ENCODE measurements at places on chromosomes 12 and 14.

DNA sequence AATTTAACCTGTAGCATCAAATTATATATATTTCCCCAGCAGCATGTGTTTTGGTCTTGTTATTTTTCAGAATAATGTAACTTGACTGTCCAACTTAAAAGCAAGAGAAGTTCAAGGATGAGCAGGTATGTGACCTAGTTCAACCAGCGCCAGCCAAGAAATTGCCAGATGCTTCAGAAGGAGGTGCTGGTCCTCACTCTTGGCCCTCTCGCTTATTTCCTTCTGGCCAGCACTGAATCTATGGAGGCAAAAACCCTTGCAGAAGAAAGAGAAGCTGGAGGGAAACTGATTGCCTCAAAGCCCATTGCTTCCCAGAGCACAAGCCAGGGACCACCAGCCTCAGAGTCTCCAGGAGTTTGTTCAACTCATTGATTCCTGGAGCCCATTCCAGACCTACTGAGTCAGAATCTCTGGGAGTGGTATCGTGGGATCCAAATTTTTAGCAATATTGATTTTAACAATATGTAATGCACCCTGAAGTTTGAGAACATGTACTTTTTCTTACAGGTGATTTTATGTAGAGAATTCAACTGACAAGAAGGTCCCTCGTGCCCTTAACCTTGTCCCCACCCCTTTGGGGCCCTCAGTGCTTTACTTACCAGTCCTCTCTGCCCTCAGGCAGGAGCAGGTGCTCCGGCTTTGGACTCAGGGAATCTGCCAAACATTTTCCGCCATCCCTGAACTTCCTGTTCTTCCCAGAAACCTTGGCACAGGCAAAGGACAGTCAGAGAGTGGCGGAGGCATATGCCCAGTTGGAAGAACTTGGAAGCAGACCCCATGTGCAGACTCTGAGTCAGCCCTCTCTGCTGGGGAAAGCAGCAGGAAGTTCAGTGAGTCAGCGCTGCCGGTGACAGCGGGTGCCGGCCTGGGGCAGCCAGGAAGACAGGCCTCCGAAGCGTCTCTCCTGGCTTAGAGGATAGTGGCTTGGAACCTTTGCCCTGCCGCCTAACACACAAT, 10.4 kb downstream of the BEST3 start:
- no peak for DNase-seq

DNA sequence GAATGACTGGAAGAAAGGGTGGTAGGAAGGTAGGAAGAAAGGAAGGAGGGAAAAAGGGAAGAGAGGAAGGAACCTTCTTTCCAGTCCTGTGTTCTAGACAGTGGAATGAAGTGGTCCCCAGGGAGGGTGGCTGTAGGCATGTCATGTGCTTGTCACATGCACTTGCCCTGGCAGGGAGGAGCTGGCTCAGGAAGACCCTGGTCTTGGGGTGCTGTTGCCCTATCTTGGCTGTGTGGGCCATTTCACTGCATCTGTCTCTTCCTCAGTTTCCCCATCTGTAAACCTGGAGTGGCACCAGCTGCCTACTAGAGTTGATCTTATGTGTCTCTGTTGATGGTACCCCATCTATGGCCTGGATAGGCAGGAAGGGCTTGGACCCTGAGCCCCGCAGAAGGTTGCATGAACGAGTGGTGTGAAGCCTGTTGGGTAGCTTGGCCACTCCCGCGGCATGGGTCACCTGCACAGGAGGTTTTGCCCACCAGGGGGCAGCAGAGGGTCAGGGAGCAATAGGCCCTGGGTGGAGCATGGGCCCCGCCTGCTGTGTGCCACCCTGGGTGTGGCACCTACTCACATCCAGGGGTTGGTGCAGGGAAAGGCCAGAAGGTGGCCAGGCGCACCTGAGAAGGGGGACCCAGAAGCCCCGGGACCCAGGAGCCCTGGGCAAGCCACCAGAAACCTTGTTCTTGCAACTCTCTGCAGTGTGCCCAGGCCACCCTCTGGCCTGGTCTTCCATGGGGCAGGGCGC, 25.1 kb downstream of the MEG3 start:
- DNase-seq: no peak

- no peak for DNase-seq
Observed at GRCh38 chr14:71481021-71481654, 451.1 kb upstream of the RGS6 start.

- no peak for DNase-seq
Observed at GRCh38 chr12:53046655-53047220, 3.1 kb upstream of the TNS2 start.

DNA sequence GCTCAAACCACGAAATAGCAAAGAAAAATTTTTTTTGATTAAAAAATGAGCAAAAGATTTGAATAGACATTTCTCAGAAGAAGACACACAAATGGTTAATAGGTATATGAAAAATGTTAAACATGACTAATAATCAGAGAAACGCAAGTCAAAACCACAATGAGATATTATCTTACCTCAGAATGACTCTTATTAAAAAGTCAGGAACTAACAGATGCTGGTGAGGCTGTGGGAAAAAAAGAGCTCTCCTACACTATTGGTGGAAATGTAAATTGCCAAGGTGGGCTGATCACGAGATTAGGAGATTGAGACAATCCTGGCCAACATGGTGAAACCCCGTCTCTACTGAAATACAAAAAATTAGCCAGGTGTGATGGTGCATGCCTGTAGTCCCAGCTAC, 315.5 kb upstream of the FLRT2 start:
- no peak for DNase-seq

DNA sequence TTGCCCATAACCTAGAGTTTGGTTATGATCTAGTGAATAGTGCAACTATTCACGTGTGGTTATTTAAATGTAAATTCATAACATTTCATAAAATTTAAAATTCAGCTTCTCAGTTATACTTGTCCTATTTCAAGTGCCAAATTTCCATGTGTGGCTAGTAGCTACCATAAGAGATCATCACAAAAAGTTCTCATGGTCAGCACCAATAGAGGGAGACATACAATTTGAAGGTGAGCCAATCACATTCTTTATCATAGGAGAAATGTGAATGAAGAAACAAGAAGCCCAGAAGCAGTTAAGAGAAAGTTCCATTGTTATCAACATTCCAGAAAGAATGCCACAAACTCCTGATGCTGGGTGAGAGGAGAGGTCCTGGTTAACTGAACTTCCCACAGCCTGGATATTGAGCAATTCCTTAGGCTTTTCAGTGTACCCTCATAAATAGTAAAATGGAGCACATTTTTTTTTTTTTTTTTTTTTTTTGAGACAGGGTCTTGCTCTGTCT, 892.9 kb upstream of the USP15 start:
- no peak for DNase-seq

DNA sequence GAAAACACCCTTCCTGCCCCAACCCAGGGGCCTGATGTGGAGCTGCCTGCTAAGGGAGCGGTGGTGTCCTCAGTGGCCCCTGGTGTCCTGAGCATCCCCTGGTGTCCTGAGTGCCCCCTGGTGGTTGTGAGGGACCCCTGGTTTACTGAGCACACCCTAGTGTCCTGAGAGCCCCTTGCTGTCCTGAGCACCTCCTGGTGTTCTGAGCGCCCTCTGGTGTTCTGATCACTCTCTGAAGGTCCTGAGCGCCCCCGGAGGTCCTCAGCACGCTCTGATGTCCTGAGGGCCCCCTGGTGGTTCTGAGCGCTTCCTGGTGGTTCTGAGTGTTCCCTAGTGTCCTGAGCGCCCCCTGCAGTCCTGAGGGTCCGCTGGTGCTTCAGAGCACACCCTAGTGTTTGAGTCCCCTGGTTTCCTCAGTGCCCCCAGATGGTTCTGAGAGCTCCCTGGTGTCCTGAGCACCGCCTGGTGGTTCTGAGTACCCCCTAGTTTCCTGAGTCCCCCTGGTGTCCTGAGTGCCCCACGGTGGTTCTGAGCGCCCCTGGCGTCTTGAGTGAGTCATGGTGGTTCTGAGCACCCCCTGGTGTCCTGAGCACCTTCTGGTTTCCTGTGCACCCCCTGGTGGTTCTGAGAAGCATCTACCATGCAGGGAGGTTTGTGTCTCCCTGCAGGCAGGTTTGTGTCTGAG, 1004.2 kb downstream of the TMEM121 start:
- no peak for DNase-seq

DNA sequence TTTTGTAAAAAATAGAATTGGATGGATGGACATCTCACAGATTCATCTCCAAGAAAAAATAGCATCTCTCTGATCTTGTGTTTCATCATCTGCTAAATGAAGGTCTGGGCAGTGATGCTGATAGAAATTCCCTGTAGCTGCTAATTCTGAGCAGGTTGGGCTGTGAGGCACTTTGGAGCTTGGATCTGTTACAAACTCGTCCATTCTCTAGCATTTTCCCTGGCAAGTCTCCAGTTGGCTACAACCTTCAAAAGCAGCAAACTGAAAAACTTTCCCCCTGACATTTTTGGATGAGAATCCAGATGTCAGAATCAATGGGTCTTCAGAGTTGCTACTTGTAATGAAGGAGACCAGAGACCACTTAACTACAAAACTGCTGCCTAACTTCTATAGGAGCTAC, 72.7 kb downstream of the TPH2 start:
- DNase-seq: no peak

- no peak for DNase-seq
Observed at GRCh38 chr14:63960926-63961567, 108.2 kb downstream of the SYNE2 start.

DNA sequence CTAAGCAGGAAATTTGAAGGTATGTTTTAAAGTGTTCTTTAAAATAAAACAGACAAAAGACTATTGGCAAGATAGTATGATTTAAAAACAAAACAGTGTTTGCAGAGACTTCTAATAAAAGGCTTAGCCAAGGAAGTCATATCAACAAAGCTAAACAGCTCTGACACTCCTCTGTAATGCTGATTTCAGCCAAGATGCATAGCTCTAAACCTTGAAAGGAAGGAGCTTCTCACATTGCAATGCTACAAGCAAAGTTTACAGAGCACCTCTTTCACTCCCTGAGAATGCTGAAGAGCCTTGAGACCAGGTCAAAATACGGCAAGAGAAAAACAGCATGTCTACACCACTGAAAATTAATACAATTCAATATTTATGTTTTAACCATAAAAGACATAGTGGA, 51.8 kb downstream of the PARP11 start:
- no peak for DNase-seq

DNA sequence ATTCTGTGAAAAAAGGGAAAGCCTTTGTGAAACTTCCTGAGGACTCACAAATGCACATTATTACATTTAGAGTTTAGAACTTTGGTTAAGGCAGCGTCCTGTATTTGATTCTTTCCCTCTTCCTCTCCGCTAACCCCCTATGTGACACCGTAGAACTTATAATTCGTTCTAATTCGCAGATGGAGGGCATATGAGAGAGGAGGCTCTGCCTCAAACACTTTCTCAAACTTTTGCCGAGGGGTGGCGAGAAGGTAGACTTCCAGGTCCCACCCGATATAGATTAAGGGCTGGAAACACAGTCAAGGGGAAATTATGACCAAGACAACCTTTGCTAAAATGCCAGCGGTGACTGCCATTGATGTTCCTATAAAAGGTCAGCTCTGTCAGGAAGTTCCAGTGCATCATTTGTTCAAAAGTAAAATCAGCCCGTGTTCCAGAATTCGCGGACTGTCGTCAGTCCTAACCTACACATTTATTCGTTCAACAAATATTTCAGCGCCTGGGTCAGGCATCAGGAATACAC, 904 bp upstream of the PAPOLA start:
- no peak for DNase-seq

DNA sequence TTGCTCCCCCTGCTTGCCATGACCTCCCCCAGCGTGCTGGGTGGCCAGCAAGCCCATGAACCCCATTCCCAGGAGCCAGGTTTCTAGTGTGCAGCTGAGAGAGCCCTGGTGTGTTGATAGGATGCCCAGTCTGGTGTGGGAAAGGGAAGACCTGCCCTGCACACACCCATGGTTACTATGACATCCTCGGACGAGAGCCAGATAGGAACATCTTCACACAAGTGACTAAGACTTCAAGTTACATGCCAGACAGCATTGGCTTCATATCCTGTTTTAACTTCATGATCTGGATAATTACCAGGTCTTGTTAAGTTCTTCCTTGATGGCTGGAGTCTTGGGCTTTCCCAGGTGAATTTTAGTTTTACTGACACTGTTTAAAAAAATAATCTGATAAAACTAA, 196.6 kb upstream of the EGLN3 start:
- DNase-seq: no peak

GRCh38 chr14:101108579-101109346, 205.2 kb upstream of the RTL1 start:
- no peak for DNase-seq

DNA sequence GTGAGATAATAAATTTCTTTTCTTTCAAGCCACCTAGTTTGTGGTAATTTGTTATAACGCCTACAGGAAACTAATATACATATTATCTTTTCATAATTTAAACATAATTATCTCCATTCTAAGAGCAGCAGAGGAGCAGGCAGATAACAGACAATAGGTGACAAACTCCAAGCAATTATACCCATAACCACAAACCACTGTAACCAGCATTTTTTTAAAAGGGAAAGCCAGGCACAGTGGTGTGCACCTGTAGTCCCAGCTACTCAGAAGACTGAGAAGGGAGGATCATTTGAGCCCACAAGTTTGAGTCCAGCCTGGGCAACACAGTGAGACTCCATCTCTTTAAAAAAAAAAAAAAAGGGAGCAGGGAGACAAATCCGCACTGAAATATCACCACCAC, 54.9 kb downstream of the ATF7 start:
- DNase-seq: no peak

DNA sequence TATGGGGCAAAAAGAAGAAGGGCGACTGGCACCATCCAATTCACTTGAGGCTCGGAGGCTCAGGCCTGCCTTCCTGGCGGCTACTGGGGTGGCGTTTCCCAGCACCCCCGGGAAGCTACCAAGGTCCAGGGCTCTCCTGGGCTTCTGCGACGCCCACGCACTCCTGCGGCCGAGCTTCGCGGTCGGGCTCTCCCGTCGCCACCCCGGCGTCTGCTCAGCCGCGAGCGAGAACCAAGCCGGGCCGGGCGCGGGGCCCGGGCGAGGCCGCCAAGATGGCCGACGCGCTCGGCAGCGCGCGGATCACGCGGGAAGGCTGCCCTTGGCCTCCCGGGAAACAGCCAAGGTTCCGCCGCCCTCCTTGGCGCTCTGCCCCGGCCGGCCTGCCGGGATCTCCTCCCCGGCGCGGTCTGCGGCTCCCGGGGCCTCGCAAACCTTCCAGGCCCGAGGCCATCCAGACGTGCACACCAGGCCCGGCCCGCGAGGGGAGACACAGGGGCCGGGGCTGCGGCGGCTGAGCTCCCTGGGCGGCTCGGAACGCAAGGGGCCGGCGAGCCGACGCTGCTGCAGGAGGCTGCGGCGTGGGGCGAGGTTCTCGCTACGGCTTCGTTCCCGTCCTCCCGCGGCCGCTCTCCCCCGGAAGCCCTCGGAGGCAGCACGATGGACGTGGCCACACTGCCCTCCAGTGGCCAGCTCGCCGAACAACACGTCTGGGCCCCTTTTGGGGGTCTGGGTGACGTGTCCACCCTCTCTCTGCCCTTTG, 23.5 kb upstream of the ZFP36L1 start:
- DNase-seq: peak; percentile 56

GRCh38 chr14:44494137-44494536, 12.9 kb downstream of the FSCB start:
- DNase-seq: peak; percentile 43

DNA sequence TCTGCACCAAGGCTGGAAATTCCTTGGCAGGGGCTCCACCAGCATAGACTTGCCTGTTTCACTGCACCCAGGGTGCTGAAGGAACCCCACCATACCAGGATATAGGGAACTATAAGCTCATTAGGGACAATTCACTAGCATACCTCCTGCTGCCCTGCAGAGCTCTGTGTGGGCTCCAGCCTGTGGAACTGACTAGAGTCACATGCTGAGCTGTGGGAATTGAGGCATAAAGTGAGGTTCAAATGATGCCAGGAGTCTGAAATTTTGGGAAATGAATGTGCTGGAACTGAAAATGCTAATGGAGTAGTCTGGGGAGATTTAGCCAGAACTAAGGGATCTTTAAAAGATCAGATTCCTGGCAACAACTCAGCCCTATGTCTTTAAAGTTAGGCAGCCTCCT, 7.3 kb upstream of the EMP1 start:
- no peak for DNase-seq

- DNase-seq: no peak
Observed at GRCh38 chr14:54784657-54785056, 118.0 kb downstream of the GCH1 start.
